ENCODE measurements at places on chromosomes 5 and 9.

GRCh38 chr5:97636766-97637165, 453.7 kb upstream of the RIOK2 start:
- H3K27ac ChIP-seq, result no peak overlapping the region
- H3K36me3 ChIP-seq, result no peaks in the 10 kb centered on the region
- no peak overlapping the region for H3K4me3 ChIP-seq
- no peaks in the 10 kb centered on the region for H3K27me3 ChIP-seq
- DNase-seq, result no peak

GRCh38 chr9:129627556-129628440, 1.8 kb downstream of the NTMT1 start:
- peak overlapping the region; percentile 26 for H3K27ac ChIP-seq
- H3K4me3 ChIP-seq, result peak overlapping the region; percentile 86
- no peak for DNase-seq
- H3K4me1 ChIP-seq, result peaks cover 22% of the 10 kb centered on the region
- peaks cover 6% of the 10 kb centered on the region for H3K27me3 ChIP-seq
- H3K36me3 ChIP-seq, result no peaks in the 10 kb centered on the region

GRCh38 chr5:39063037-39063436, 11.2 kb downstream of the RICTOR start:
- H3K4me3 ChIP-seq, result no peak overlapping the region
- H3K36me3 ChIP-seq, result peaks cover 25% of the 10 kb centered on the region
- H3K4me1 ChIP-seq, result no peaks in the 10 kb centered on the region

- no peaks in the 10 kb centered on the region for H3K36me3 ChIP-seq
- H3K4me3 ChIP-seq, result no peak overlapping the region
- DNase-seq, result no peak
These were observed 507.6 kb downstream of the CETN3 start for GRCh38 chr5:89901983-89902382.

DNA sequence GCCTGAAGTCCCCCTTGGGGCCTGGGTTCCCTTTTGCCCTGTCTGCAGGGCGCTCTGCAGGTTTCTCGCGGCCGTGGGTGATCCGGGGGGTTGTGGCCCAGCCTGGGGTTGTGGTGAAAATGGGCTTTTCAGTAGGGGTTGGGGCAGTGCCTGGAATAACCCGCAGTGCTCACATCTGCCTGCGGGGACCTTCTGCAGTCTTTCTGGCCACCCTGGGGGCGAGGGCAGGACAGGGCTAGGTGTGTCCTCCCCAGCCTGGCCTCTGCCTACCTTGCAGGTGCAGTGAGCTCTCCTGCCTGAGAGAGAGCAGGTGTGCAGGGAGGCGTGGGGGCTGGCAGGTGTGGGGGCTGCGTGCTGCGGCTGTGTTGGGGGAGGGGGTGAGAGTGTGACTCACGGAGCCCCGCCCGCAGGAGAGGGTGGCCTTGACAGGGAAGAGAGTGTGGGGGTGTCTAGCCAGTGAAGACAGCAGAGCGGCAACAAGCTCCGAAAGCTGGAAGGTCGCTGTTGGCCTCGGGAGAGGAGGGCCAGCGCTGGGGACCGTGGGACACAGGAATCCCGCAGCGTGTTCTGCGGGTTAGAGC, 131.4 kb downstream of the MRPL36 start:
- H3K27me3 ChIP-seq, result peaks cover 28% of the 10 kb centered on the region
- peaks cover 4% of the 10 kb centered on the region for H3K36me3 ChIP-seq
- H3K27ac ChIP-seq, result no peak overlapping the region
- H3K4me3 ChIP-seq, result no peak overlapping the region

- no peak for DNase-seq
- H3K4me1 ChIP-seq, result no peaks in the 10 kb centered on the region
- peaks cover 2% of the 10 kb centered on the region for H3K27me3 ChIP-seq
These were observed 27.6 kb downstream of the FAM174A start for GRCh38 chr5:100562821-100563220.

DNA sequence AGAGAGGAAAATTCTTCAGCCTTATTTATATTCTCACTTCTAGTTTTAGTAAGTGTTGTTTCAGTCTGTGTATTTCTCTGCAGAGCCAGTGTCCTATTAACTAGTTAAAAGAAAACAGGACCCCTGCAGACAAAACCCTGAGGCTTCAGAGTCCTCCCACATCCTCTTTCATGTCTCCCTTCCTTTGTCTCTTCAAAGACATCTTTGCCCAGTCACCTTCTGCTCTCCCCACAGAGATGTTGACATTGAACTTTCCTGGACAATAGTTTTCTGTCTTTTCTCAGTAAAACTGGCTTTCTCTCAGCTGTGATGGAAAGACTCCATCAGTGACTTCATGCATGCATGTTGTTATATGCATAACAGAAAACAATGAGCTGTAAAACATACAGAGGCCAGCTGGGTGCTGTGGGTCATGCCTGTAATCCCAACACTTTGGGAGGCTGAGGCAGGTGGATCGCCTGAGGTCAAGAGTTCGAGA, 20.2 kb downstream of the GRAMD2B start:
- H3K36me3 ChIP-seq, result peaks cover 12% of the 10 kb centered on the region
- no peak for DNase-seq
- H3K4me1 ChIP-seq, result peaks cover 3% of the 10 kb centered on the region
- no peak overlapping the region for H3K27ac ChIP-seq

DNA sequence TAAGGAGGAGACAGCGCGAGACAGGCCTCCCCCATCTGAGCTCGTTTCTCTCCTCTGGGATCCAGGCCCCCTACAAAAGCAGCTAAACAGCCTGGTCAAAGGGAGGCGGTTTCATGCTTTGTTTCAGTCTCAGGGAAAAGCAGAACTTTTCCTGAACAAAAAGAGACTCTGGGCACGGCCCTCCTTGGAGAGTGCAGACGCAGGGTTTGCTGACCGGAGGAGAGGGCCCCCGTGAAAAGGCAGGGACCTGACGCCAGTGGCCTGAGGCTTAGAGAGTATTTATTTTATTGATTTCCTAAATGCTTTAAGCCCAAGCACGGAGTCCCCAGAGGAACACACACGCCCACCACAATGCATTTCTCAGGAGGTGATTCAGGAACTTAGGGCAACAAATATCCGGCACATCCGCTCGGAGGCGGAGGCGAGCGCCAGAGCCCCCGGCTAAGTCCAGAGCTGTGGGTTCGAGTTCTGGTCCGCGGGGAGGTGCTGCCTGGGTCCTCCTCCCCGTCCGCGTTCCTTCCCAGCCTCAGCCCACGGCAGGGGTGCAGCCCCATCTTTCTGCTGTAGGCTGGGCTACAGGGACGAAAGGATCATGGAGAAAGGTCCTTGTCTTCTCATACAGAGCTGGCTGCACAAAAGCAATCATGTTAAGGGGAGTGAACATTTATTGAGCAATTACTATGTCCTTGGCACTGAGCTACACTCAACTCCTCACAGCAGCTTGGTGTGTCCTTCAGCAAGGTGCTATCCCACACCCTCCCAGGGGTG, 40.0 kb downstream of the PTGES start:
- H3K36me3 ChIP-seq, result no peaks in the 10 kb centered on the region
- no peak for DNase-seq
- no peaks in the 10 kb centered on the region for H3K27me3 ChIP-seq
- H3K27ac ChIP-seq, result no peak overlapping the region

GRCh38 chr5:53362521-53362941, 117.9 kb upstream of the FST start:
- H3K36me3 ChIP-seq, result no peaks in the 10 kb centered on the region
- DNase-seq, result no peak
- H3K4me1 ChIP-seq, result no peaks in the 10 kb centered on the region
- no peak overlapping the region for H3K4me3 ChIP-seq
- no peaks in the 10 kb centered on the region for H3K27me3 ChIP-seq
- H3K27ac ChIP-seq, result no peak overlapping the region

All from endothelial cell (in vitro differentiated cells).